Tongue (tissue), 3 donors: ENCODE measurements at places on chromosomes 11 and 22.

DNA sequence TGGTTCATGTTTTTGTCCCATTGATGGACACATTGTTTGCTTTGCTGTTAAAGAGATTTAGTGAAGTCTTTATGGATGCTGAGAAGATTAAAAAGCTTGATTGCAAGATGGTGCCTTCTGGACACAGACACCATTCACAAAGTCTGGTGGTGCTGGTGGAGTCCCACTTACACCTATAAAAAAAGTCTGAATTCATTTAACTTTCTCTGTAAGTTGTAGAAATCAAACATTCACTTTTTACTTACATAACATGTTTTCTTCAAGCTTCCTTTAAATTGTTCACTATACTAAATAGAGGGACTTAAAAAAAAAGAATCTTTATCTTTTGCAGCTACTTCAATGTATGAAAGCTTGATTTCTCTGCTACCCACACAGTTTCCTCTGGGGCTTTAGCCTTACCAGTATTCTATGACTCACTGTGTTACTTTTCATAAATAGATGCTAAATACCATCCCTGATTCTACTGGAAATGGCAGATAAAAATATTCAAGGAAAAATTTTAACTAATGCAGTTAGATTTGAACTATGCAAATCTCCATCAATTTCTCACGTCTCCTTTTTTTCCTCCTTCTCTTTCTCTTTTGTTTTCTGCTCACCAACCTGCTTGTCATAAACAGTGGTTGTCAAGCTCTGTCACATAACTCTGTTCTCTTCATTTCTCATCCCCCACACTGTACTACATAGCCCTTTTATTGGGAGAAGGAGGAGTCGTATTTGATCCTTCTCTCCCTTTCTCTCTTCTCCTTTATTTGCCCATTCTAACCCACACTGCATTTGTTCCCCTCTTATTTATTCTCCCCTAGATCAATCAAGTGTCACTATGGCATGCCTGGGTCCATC is 89.7 kb downstream of the FAM76B start:
- no peak for DNase-seq

GRCh38 chr11:3205261-3206155 is 13.1 kb downstream of the MRGPRG start:
- no peak for DNase-seq

- no peak for DNase-seq
These were observed 693 bp downstream of the NFAM1 start for GRCh38 chr22:42431401-42432019.

GRCh38 chr22:31160328-31160978 is 471 bp downstream of the RNF185 start:
- no peak for DNase-seq

DNA sequence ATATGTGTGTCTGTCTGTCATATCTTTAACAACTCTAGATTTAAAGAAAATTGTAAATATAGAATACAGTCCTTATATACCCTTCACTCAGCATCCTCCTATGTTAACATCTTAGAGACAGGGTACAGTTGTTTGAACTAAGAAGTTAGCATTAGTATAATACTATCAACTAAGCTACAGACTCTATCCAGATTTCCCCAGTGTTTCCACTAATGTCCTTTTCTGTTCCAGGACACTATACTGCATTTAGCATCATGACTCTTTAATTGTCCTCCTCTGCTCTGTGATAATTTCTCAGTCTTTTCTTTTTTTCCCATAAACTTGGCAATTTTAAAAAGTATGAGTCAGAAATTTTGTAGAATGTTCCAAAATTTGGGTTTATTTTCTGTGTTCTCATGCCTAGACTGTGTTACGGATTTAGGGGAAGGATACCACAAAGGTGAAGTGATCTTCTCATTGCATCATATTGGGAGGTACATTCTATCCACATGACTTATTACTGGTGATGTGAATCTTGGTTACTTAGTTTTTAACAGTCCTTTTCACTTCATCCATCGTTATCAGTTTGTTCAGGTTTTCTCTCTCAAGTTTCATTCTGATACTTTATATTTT is 168.4 kb downstream of the SBF2 start:
- DNase-seq: no peak
